ENCODE measurements at places on chromosomes 12 and 14.
A peak's percentile ranks its signal among the peaks of the same experiment; 100 is the strongest.

DNA sequence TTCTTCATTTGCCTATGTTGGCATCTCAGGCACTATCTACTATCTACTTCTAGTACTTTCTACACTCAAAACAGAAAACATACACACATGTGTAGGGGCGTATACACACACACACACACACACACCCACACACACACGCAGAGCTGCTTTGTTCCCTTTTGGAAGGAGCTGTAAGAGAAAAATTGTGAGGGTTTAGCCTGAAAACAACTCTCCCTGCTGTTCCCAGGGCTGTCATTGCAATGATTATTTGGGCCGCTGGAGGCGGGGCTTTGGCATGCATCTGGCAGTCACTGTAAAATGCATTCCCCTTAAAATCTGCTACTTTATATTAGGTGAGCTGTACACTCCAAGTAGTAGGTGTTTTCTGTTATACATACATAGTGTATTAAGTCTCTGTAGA is 29.1 kb upstream of the SLC38A2 start:
- peak overlapping the region; percentile 51 for H3K27ac ChIP-seq
- DNase-seq = no peak
- H3K36me3 ChIP-seq = no peaks in the 10 kb centered on the region
- H3K4me3 ChIP-seq = no peak overlapping the region

GRCh38 chr12:131210506-131211339 is 257.0 kb downstream of the ADGRD1 start:
- DNase-seq = no peak
- no peaks in the 10 kb centered on the region for H3K4me1 ChIP-seq
- no peak overlapping the region for H3K4me3 ChIP-seq
- H3K36me3 ChIP-seq = no peaks in the 10 kb centered on the region
- no peak overlapping the region for H3K27ac ChIP-seq
- H3K27me3 ChIP-seq = no peaks in the 10 kb centered on the region

DNA sequence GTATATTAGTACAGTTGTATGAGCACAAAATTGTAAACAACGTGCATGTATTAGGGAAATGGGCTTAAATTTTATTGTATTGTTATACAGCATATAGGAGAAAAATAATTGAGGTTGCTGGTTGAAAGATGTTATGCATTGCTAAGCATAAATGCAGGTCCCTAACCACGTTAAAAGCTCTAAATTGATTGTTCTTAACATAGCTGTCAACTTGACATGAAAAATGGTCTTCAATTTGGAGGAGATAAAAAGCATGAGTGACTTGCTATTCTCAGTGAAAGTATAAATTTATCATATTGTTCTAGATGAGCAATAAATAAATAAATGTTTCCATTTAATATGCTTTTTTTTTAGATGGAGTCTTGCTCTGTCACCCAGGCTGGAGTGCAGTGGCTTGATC is 506.6 kb upstream of the ATXN7L3B start:
- H3K27ac ChIP-seq = no peak overlapping the region
- DNase-seq = no peak
- no peaks in the 10 kb centered on the region for H3K36me3 ChIP-seq
- no peaks in the 10 kb centered on the region for H3K4me1 ChIP-seq
- H3K4me3 ChIP-seq = no peak overlapping the region

DNA sequence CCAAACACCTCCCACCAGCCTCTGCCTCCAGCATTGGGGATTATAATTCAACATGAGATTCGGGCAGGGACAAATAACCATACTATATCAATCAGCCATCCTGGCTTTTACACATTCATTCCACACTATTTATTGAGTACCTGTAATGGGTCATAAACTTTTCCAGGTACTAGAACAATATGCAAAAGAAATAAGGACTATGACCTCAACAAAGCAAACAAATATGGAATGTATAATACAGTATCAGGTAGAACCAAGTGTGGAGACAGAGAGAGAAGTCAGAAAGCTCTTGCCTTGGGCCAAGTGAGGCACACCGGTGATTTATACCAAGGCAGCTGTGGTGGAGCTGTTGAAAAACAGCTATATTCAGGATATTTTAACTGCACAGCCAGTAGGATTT is 116.3 kb downstream of the TSPAN8 start:
- no peaks in the 10 kb centered on the region for H3K36me3 ChIP-seq
- H3K4me3 ChIP-seq = no peak overlapping the region
- DNase-seq = no peak
- H3K27me3 ChIP-seq = no peaks in the 10 kb centered on the region
- H3K27ac ChIP-seq = no peak overlapping the region

DNA sequence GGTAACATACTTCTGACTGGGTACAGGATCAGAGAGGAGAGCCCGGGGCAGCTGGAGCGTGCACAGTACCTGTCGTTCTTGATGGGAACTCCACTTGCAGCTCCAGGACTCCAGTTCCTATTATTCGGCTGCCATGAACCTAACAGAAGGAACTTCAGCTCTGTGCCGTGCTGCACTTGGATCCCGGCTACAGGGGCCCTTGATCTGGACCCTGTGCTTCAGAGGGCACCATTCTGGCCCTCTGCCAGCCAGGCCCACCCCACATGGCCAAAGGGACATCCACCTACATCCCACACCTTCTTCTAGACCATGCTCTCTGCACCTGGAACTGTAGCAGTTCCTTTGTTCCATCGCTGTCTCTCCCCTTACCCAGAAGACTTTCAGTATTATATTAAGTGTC is 58.2 kb downstream of the PAX9 start:
- H3K4me1 ChIP-seq = no peaks in the 10 kb centered on the region
- DNase-seq = no peak
- no peaks in the 10 kb centered on the region for H3K36me3 ChIP-seq
- no peak overlapping the region for H3K27ac ChIP-seq
- no peaks in the 10 kb centered on the region for H3K27me3 ChIP-seq
- H3K4me3 ChIP-seq = no peak overlapping the region

DNA sequence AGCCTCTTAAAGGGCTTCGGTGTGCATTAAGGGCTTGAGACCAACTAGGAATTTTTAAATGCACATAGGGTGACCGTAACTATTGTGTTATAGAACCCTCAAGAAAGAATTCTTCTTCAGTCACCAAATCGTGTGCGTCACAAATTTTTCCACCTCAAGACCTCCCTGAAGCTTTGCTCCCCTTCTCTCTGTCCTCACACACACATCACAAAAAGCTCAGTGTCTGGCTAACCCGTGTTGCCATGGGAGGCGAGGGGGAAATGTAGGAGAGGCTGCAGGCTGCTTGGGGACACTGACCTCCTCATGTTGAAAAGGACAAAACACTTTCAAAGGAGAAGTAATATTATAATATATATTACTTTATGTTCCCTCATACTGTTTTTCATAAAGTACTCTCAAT is 10.6 kb downstream of the SSPN start:
- H3K27me3 ChIP-seq = no peaks in the 10 kb centered on the region
- H3K4me3 ChIP-seq = no peak overlapping the region
- no peak for DNase-seq
- no peaks in the 10 kb centered on the region for H3K36me3 ChIP-seq
- H3K4me1 ChIP-seq = no peaks in the 10 kb centered on the region
- no peak overlapping the region for H3K27ac ChIP-seq

- H3K4me1 ChIP-seq = no peaks in the 10 kb centered on the region
- DNase-seq = no peak
- no peak overlapping the region for H3K27ac ChIP-seq
- H3K27me3 ChIP-seq = no peaks in the 10 kb centered on the region
- H3K4me3 ChIP-seq = no peak overlapping the region
- H3K36me3 ChIP-seq = peaks cover 38% of the 10 kb centered on the region
Measured at GRCh38 chr12:57272337-57273151, 21.6 kb upstream of the STAC3 start.

DNA sequence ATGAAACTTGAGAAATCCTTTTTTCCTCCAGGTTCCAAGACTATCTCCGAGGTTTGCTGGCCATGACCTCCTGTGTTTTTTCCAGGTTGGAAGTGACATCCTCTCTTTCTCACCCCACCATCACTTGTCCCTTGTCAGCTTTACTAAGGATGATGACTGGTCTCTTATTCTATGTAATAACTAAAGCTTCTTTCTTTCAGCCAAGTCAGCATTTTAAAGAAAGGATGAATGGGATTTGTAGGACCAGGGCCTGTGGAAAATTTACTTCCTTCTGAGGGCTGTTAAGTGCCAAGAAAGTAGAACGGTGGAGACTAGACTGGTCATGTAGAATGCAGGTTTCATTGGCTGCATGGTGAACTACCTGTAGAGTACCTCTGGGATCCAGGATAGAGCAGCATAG is 73.6 kb downstream of the FIGNL2 start:
- no peaks in the 10 kb centered on the region for H3K27me3 ChIP-seq
- no peaks in the 10 kb centered on the region for H3K4me1 ChIP-seq
- DNase-seq = no peak
- H3K27ac ChIP-seq = no peak overlapping the region
- no peaks in the 10 kb centered on the region for H3K36me3 ChIP-seq

DNA sequence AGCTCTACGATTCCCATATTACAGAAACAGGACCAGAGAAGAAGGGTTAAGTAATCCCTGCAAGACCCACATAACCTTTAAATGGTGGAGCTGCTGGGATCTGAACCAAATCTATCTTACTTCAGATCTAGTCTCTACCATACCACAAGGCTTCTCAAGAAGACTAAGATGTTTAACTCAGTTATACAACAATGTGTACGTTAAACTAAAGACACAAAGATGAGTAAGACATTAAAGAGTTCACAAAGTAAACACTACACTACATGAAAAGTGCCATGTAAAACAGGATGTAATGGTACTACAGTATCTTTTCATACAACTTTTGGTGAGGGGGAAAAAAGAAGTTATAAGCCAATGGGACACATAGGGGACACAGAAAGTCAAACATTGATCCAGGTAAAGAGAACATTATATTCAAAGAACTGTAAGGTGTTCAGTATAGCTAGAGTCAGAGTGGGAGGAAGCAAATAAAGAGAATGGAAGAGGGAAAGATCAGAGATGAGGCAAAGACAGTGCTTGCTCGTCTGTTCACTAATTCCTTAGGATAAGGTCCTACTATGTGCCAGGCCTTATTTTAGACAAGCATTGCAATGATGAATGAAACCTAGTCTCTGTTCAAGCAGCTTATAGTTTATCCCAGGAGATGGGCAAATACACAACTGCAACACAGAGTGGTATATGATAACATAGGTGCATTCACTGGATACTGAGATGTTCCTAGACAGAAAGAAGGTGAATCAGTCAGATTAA is 7.7 kb downstream of the TMED10 start:
- no peak for DNase-seq
- no peaks in the 10 kb centered on the region for H3K27me3 ChIP-seq
- H3K4me3 ChIP-seq = no peak overlapping the region
- no peaks in the 10 kb centered on the region for H3K36me3 ChIP-seq
- peaks cover 27% of the 10 kb centered on the region for H3K4me1 ChIP-seq
- no peak overlapping the region for H3K27ac ChIP-seq

GRCh38 chr14:66284346-66284745 is 201.8 kb upstream of the CCDC196 start:
- H3K4me3 ChIP-seq = no peak overlapping the region
- H3K27ac ChIP-seq = no peak overlapping the region
- no peaks in the 10 kb centered on the region for H3K4me1 ChIP-seq
- H3K27me3 ChIP-seq = no peaks in the 10 kb centered on the region
- no peaks in the 10 kb centered on the region for H3K36me3 ChIP-seq

DNA sequence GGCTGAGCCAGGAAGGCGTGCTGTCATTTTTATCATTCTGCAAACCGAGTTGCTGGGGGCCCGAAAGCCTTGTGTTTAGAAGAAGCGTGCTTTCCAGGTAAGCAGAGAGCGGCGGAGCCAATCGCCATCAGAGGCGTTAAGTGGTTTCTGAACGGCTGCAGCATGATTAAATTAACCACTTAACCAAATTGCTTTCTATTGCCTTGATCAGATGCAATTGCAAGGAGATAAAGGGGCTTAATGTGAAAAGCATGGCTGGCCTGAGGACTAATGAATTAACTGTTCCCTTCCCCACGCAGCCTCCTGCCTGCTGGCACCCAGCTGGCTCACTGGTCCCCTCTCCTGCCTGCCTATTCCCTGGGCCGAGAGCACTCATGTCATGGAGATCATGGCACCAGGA is 36.6 kb upstream of the CHGA start:
- no peaks in the 10 kb centered on the region for H3K36me3 ChIP-seq
- no peaks in the 10 kb centered on the region for H3K27me3 ChIP-seq
- H3K4me1 ChIP-seq = no peaks in the 10 kb centered on the region
- no peak overlapping the region for H3K4me3 ChIP-seq

- no peaks in the 10 kb centered on the region for H3K36me3 ChIP-seq
- no peak overlapping the region for H3K27ac ChIP-seq
- no peak overlapping the region for H3K4me3 ChIP-seq
- no peak for DNase-seq
Measured at GRCh38 chr14:74949191-74949601, 6.2 kb downstream of the PGF start.

DNA sequence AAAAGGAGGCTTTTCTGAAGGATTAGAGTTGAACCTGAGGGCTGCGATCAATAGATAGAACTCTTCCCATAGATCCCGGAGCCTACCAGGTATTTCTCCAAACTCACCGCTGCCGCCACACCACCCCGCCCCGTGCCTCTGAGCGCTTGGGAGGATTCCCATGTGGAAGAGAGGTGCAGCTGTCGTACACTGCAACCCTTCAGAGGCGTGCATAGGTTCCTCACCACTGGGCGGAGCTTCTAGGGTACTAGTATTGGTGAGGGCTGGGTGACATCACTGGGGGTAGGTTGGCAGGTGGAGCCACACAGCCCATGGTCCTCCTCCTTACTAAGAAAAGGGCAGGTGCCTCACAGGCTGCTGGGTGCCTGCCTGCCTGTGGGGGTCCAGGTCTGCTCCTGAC is 127.0 kb downstream of the TSPAN9 start:
- H3K27me3 ChIP-seq = no peaks in the 10 kb centered on the region
- no peak for DNase-seq
- no peaks in the 10 kb centered on the region for H3K36me3 ChIP-seq
- H3K4me1 ChIP-seq = peaks cover 58% of the 10 kb centered on the region
- no peak overlapping the region for H3K4me3 ChIP-seq

GRCh38 chr12:52212701-52213563 is 20.1 kb upstream of the KRT7 start:
- H3K36me3 ChIP-seq = no peaks in the 10 kb centered on the region
- no peaks in the 10 kb centered on the region for H3K27me3 ChIP-seq
- H3K4me3 ChIP-seq = no peak overlapping the region
- no peak for DNase-seq
- H3K27ac ChIP-seq = no peak overlapping the region

DNA sequence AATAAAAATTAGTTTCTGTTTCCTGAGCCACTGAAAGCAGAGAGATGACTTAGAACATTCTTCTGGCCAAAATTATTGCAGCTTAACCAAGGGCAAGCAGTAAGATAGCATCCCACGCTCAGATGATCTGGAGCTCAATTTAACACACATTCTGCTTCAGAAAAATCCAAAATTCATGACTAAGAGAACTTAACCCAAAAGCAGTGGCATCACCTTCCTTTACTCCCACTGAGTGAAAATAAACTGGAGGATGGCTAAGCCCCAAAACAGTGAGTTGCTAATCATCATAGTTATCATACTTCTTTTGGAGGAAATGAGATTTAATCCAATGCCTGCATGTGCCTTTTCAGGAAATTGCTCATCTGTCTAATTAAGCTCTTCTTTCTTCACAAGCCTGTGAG is 195.4 kb downstream of the DUSP6 start:
- no peak overlapping the region for H3K27ac ChIP-seq
- H3K4me3 ChIP-seq = no peak overlapping the region
